NCI-H446 (cell line): ENCODE measurements at places on chromosomes 7 and 10.

GRCh38 chr10:131892806-131893675 is 7.8 kb upstream of the PPP2R2D start:
- no peak for DNase-seq

DNA sequence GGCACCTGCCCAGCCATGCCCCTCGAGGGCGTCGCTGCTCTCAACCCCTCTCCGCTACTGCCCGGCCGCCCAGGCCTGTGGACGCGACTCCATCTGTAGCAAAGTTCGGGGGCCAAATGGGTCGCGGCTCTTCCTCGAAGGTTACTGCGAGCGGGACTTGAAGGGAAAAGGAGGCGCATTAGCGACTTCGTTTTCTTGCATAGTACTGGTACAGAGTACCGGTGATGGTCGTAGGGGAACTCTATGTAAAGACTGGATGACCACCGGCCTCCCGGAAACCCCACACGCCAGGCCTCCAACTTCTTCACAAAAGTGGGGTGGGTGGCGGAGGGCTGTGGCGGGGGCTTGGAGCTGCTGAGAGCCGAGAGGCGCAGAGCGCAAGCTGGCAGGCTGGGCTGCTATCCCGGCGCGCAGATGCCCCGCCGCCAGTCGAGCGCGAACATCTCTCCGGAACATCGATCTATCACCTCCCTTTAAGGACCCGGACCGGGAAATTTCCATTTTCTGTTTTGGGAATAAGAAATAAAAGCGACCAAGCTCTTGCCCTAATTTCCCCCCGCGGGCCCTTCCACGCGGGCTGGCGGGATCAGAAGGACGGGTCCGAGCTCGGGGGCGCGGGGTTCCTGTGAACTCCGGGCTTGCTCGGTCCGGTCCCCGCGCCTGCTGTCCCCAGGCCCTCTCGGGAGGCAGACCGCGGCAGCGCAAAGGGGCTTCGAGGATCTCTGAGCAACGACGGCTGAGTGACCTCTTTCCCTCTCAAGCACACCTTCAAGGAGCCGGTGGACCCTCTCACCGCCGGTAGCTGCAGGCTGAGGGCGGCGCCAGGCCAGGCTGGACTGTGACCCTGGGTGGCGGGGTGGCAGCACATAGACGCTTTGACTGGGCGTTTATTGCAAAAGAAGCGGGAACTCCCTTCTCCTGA is 12.2 kb upstream of the FEZF1 start:
- no peak for DNase-seq

- no peak for DNase-seq
Observed at GRCh38 chr10:100468978-100469377, 6.2 kb downstream of the WNT8B start.

- no peak for DNase-seq
Observed at GRCh38 chr10:72162978-72163377, 52.8 kb upstream of the ANAPC16 start.

GRCh38 chr7:110400411-110400810 is 690.5 kb upstream of the LRRN3 start:
- DNase-seq: no peak

DNA sequence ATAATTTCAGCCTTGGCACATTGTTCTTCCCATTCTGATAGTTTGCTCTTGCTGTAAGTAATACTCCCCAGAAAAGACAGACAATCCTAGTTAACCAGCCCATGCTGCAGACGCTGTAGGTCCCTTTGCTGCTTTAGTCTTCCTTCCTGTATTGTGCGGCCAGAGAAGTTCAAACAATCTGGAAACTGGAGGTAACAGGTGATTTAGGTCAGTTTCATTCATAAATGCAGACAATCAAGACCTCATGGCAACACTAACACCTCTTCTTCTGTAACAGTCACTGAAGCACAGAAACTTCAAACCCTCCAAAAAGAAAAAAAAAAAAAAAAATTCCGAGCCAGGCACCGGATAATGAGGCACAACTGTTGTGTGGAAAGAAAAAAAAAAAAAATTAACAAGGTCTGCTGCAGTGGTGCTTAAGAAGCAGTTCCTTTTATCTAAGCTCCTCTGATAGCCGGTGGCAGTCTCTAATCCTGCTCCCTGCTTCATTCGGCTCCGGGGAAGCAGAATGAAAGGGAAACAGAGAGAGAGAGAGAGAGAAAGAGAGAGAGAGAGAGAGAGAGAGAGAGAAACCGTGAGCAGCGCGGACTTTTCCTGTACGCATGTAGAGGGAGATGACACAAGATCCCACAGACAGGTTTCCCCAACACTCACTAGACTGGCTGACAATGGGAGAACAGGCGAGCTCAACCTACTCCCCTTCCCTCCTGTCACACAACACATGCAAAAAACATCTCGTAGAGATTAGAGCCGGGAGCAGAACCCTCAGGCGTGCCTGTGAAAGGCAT is at the start of gene SEMA3A:
SEMA3A (minus strand) TSS at position 306 of the 788 bp plus-strand sequence; CDS start at position 103, 203 bp downstream.
- DNase-seq: peak; percentile 48
